ENCODE measurements at places on chromosomes 16 and 17.

DNA sequence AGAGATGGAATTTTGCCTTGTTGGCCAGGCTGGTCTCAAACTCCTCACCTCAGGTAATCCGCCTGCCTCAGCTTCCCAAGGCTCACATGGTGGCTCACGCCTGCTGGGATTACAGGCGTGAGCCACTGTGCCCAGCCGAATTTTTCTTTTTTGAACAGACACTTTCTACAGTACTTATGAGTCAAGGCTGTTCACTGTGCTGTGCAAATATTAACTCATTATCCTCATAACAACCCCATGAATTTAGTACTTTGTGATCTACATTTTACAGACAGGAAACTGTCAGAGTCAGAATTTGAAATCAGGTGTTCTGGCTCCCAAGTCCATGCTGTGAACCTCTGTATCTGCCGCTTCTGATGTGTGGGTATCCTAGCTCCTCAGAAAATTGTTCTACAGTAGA, 25.7 kb upstream of the RASL10B start:
- ATAC-seq: no peak

- no peak for ATAC-seq
Measured at GRCh38 chr17:72120642-72121163, at the start of gene SOX9. TSS of gene SOX9 (plus strand) at chr17:72121020. CDS start at chr17:72121392, 372 bp downstream.

DNA sequence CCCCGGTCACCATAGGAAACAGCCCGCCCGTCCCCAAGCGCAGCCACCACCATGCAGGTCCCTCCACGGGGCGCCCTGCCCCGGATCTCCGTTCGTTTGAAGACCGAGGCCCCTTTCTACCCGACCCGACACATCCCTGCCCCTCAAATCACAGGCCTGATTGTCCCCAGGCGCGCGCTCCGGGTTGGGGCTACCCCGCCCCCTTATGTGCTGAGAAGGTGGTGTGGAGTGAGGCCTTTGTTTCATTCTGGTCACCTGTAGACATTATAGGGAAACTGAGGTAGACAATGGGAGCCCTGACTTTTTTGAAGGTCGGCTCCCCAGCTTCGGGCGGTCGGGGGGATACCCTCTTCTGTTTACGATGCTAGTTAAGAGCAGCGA, 763 bp upstream of the ACTG1 start:
- ATAC-seq: peak; percentile 17

DNA sequence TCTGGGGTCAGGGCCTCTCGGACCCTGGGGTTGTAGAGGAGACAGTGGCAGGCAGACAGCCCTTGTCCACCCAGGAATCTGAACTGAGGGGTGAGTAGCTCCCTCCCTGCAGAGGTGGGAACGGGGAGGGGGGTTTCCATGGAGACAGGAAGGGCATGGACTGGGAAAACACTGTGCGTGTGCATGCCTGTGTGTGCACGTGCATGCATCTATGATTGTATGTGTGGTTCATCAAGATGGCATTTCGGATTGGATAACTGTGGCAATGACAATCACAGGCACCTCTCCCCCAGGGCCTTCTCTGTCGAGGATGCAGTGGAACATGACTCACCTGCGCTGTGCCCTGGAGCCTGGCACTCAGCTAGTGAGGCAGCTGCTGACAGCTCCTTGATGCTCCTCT, 6.1 kb upstream of the CD300C start:
- no peak for ATAC-seq

- no peak for ATAC-seq
Measured at GRCh38 chr17:65123757-65124675, 13.2 kb upstream of the RGS9 start.

DNA sequence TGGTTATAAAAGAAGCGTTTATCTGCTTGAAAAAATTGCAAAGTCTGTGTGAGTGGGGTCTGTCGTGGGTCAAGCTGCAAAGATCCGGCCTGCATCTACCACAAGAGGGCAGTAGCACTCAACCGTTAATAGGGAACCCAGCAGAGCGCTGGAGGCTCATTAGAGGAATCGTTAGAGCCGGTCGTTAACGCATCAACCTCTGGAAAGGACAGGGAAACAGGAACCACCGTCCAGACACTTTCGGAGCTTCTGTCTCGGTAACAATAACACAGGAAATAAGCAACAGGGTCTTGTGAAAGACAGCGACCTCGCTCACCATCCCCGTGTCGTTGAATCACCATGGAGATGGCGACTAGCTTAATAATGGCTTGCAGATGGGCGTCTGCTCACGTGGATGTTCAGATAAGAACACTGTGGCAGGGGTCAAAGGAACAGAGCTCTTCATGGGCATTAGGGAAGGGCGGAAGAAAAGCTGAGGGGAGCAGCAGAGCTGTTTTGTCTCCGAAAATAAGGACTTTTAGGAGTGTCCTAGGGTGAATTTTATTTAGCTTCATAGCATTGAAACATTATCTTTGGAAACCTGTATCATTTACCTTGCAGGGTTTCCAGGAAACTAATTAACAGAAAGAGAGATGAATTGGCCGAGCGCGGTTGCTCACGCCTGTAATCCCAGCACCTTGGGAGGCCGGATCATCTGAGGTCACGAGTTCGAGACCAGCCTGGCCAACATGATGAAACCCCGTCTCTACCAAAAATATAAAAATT, 11.9 kb upstream of the NSRP1 start:
- ATAC-seq: peak; percentile 96

DNA sequence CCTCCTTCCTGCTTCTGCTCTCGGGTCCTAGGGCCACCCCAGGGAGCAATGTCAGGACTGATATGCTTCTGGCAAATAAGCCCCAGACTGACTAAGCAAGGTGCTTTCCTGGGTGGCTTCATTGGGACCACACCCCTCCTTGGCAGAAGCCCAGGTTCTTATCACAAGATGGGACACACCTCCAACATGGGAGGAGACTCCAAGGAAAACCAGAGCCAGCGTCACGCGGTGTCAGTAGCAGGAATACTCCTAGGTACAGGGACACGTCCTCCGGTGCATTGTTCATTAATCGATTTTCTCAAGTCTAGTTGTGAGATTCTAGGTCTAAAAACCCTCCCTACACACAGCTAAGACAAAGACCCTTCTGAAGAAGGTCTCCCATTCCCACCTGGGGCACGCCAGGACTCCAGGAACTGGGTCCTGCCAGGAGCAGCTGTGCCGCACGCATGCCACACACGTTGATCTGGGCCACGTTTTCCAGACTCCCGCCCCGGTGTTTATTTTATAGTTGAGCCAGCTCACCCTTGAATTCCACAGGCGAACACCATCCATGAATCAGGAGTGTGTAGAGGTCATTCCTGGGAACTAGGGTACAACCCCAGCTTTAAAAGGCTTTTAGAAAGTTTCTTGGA, 30.8 kb downstream of the FA2H start:
- ATAC-seq: no peak

DNA sequence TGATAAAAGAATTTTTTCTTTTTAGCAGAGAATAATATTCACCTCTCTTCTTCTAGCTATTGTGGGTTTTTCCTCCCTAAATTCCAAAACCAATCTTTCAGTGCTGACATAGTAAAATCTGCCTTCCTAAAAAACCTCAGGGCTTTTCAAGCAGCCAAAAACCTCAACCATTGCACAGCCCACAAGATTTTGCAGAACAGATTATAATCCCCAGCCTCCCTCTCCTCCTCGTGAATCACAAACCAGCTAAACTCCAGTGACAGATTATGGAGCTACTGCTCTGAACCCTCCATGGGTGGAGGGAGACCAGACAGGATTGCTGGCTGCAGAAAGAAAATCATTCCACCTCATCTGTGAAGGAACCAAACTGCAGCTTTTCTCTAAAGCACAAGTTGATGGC, 341.6 kb downstream of the SOX9 start:
- ATAC-seq: no peak

DNA sequence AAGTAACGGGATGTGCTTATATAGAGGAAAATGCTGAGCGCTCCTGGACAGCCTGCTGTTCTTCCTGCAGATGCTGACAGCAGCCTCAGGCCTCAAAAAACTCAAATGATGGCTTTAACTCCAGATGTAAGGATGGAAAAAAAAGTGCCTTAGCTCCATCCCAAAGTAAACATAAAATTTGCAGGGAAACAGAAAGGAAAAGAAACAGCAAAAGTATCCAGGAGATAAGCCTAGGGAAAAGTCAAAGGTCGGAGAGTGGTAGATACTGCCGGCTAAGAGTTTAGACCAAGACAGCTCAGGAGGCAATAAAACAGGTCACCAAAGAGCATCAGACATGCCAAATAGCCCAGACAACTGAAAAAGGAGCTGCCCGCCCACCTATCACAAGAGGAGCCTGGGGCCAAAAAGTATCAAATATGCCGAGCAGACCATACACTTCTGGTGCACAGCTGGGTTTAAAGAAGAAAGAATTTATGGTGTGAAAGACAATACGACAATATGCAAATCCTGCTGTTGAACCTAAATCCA, 6.9 kb downstream of the KRT31 start:
- no peak for ATAC-seq

DNA sequence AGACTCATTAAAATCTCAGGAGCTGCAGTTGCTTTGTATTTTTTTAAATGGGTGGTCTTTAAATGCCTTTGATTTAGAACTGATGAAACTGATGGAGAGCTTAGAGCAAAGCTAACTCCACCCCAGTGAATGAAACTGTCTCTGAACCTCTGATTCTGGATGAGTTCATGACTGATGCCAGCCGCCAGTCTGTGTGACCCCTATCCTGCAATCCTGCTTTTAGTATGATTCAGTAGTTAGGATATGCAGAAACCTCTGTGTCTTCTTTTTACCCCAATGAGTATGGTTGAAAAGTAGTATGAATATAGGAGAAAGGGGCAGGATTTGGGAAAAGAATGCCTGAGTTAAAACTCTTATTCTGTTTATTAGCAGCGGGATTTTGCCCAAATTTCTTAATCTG, 12.3 kb upstream of the SALL1 start:
- no peak for ATAC-seq

GRCh38 chr16:85564277-85565051, 48.7 kb upstream of the GSE1 start:
- ATAC-seq: peak; percentile 35

DNA sequence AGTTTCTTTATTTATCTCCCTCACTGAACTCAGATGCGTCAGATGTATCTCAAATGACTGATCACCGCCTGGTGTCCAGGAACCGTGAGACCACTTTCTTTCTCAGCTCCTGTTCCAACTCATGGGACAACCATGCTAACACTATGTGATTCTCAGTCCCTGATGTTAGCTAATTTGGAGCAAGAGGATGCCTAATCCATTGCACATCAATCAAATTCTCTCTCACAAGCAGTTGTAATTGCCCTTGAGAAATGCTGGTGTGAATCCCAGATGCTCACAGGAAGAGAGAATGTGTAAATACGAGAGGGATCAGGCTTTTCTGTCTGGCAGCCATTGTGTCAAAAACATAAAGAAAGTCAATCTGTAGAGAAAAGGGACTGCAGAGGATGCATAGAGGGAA, 134.9 kb downstream of the WSCD1 start:
- no peak for ATAC-seq

- no peak for ATAC-seq
Measured at GRCh38 chr17:19554393-19554792, 20.7 kb downstream of the SLC47A1 start.

DNA sequence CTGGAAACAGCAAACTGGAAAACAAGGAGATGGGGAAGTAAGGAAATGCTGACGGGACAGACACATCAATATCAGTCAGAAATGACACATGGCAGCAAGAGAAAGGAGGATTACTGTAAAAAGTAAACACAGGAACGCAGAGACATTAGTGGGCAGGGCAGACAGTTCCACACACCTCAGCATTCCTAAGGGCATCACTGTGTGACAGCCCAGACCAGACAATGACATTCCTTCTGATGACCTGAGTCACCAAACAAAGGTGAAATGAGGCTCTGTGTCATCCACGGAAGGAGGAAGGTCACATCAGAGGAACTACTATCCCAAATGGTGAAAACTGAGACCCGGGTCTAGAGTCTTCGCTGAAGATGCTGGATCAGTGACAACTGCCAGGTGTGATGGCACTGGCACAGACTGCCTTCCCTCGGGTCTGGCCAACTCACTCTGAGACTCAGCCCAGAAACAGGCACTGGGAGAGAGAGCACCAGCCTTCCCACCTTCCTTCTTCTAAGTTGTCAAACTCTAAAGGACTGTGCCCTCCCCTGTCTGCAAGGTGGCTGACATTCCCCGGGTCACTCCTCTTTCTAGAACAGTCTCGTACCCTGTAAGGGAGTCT, 36.7 kb downstream of the TK2 start:
- no peak for ATAC-seq

Measured in activated CD4-positive, CD25-positive, alpha-beta regulatory T cell treated with anti-CD3 and anti-CD28 coated beads, Interleukin-2, amount 50 U/mL, for 24 hours (primary cell).